ENCODE measurements at places on chromosomes 2 and 18.

GRCh38 chr2:144011098-144011497, 508.8 kb downstream of the ZEB2 start:
- DNase-seq = no peak

DNA sequence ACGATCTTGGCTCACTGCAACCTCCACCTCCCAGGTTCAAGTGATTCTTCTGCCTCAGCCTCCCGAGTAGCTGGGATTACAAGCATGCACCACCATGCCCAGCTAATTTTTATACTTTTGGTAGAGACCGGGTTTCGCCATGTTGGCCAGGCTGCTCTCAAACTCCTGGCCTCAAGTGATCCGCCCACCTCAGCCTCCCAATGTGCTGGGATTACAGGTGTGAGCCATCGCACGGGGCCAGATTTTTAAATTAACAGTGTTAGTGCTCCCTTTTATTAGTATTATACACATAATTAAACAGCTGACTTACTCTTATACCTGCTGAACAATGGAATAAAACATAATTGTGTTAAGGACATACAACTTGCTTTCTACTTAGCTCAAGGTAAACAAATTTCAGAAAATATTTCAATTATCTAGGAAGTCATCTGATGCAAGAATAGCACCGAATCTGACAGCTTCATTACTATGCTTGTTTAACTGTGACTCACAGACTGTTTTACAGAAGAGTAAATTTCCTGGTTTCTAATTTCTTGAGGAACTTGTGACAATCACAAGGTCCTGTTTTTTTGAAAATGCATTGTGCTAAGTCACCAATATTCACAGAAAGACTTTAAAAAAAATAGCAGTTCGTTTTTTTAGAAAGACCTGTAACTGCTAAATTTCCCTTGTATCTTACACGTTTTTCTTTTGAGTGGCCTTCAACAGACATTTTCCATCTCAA, 51.2 kb downstream of the SPIRE1 start:
- no peak for DNase-seq

GRCh38 chr2:9445089-9445488, 21.6 kb downstream of the CPSF3 start:
- no peak for DNase-seq

- DNase-seq = no peak
Measured at GRCh38 chr2:151668737-151669136, 65.5 kb downstream of the NEB start.

DNA sequence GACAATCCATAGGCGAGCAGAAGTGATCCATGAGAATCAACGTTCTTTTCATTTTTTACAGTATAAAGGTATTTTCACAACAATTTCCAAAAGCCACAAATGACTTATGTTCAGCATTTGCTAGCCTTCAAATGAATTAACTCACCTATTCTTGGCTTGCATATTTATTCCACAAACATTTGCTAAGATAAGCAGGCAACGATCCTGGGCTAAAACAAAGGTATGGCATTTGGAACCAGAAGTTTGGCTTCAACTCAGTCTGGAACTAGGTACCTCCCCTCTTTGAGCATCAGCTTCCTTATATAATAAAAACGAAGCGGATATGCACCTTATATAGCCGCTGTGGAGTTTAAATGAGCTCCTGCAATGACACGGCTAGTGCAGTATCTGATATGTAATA, 20.5 kb downstream of the CYRIA start:
- no peak for DNase-seq

DNA sequence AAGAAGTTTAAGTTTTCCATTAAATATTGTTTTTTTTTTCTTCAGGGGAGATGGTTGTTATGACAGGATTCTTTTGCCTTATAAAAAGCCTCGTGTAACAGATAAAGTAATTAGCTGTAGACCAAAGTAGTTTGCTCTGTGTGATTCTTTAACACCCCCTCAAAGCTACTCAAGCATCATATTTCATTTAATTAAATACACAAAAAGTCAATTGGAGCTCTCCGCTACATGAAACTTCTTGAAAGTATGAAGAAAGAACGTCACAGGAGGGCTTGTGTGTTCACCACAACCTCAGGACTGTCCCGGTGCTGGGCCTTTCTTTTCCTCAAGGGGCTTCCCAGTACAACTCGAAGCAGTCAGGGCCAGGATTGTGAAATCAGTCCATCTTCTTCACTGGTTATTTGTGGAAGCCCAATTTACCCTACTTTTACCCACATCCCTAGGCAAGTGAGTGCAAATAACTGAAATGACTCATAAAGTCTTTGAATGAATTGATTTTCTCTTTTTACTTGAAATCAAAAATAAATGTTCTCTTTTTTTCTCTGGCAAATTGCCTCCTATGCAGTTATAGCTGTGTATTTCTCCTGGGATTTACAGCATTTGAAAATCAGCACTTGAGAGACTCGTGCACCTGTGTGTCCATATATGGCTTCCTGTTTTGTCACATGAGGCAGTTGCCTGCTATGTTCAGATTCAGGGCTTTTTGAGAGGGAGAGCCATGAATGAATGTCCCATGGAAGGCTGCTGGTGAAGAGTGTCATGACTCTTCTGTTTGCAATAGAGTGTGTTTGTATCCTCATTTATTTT, 48.6 kb downstream of the LINC00305 start:
- DNase-seq = peak; percentile 28

- no peak for DNase-seq
Measured at GRCh38 chr2:144776766-144777165, 256.8 kb upstream of the ZEB2 start.

DNA sequence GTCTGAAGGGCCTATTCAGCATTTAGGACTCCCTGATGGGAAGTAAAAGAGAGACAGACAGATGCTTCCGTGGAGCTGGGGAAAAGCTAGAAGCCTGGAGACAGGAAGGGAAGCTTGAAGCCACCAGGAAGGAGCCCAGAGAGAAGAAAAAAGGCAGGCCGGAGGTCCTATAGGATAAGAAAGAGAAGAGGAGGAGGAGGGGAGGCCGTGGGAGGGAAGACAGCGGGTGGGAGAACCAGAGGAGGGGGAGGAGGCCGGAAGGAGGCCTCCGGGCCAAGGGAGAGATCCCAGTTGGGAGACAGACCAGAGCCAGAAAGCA, 107.1 kb upstream of the PKDCC start:
- no peak for DNase-seq

Measured in NCI-H524 (cell line).